Small intestine (tissue), 16 donors: ENCODE measurements at places on chromosomes 1 and 21.

DNA sequence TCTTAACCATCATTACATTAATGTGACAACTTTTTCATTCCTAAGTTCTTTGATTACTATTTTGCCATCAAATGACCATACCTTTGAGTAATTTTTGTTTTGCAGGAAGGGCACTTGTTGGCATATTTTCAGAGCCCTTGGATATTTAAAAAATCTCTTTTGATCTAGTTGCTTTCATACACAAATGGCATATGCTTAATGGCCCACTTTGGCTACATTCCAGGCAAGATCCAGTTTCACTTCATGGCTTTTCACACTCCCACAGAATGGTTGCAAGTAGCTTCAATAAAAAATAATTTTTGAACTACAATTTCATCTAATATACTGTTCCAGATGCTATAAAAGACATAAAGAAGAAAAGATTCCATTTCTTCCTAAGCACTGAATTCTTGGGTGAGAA, 18.1 kb downstream of the ADAM30 start:
- no peaks in the 10 kb centered on the region for H3K4me1 ChIP-seq
- DNase-seq, result no peak
- no peaks in the 10 kb centered on the region for H3K36me3 ChIP-seq

GRCh38 chr1:198669023-198669698, 30.3 kb downstream of the PTPRC start:
- no peaks in the 10 kb centered on the region for H3K4me1 ChIP-seq
- H3K27me3 ChIP-seq, result no peaks in the 10 kb centered on the region
- no peaks in the 10 kb centered on the region for H3K36me3 ChIP-seq
- peak; percentile 28 for DNase-seq
- H3K27ac ChIP-seq, result peak overlapping the region; percentile 11

- no peaks in the 10 kb centered on the region for H3K4me1 ChIP-seq
- no peak overlapping the region for H3K27ac ChIP-seq
- DNase-seq, result no peak
- no peaks in the 10 kb centered on the region for H3K27me3 ChIP-seq
Observed at GRCh38 chr1:3038571-3039181, 17.4 kb downstream of the ACTRT2 start.

- H3K36me3 ChIP-seq, result no peaks in the 10 kb centered on the region
- no peak overlapping the region for H3K27ac ChIP-seq
- no peaks in the 10 kb centered on the region for H3K4me1 ChIP-seq
- no peak for DNase-seq
- H3K4me3 ChIP-seq, result no peak overlapping the region
- H3K27me3 ChIP-seq, result no peaks in the 10 kb centered on the region
Observed at GRCh38 chr1:209241487-209241886, 342.0 kb upstream of the CAMK1G start.

DNA sequence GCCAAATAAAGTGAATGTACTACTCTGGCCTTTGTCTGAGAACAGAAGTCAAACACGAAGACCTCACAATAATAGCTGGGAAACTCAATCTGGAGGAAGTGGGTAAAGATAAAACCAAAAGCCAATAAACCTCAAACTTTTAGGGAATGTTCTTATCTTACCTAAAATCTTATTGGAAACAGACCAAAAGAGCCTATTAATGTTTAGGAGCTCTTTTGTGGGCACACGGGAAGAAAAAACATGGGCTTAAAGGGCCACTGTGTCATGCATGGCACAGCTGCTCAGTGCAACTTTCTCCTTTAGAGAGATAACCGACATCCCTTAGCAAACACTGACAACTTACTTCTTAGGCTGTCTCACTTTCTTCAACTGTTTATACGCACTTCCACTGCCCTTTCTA, 16.1 kb downstream of the EIF2B3 start:
- no peaks in the 10 kb centered on the region for H3K4me1 ChIP-seq
- no peak for DNase-seq
- H3K36me3 ChIP-seq, result peaks cover 25% of the 10 kb centered on the region
- no peaks in the 10 kb centered on the region for H3K27me3 ChIP-seq
- H3K4me3 ChIP-seq, result no peak overlapping the region

DNA sequence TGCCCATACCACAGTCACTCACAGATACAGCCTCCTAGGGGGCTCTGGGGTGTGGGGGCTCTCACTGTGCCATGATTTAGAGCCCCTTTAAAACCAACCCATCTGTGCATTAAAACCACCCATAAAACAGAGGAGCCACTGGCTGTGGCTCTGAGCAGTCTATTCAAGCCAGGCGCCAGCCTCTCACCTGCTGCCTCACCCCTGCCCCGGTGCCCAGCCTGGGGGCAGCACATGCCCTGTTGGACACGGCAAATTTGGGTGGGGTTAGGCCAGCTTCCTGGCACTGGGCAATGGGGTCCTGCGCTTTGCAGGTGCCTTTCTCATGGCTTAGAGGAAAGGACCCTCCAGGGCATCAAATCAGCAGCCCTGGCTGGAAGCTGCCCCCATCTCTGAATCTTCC, 73.1 kb downstream of the CASZ1 start:
- no peak overlapping the region for H3K4me3 ChIP-seq
- H3K27me3 ChIP-seq, result no peaks in the 10 kb centered on the region
- peaks cover 2% of the 10 kb centered on the region for H3K36me3 ChIP-seq
- H3K4me1 ChIP-seq, result no peaks in the 10 kb centered on the region
- DNase-seq, result no peak

DNA sequence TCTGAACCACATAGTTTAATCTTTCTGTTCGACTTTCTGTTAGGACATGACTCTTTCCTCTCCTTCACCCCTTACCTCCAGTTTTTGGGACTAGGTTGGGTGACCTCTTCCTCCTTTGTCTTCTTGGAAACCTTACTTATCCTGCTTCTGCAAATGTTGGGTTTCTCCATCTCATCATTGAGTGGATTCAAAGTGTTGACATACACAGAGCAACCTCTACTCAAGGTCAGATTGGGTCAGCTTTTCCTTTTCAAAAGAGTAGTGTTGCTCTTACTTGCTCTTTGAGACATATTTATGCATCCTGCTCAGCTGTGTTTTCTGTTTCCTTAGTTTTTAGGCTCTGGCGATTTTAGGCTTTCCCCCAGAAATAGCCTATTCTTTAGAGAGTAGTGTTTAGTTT, 3.7 kb downstream of the CAMTA1 start:
- H3K27ac ChIP-seq, result no peak overlapping the region
- H3K36me3 ChIP-seq, result peaks cover 3% of the 10 kb centered on the region
- H3K4me1 ChIP-seq, result peaks cover 8% of the 10 kb centered on the region
- H3K27me3 ChIP-seq, result no peaks in the 10 kb centered on the region
- DNase-seq, result no peak

GRCh38 chr1:53847980-53848379, 9.9 kb upstream of the NDC1 start:
- no peaks in the 10 kb centered on the region for H3K4me1 ChIP-seq
- no peaks in the 10 kb centered on the region for H3K27me3 ChIP-seq
- peaks cover 5% of the 10 kb centered on the region for H3K36me3 ChIP-seq
- no peak for DNase-seq
- no peak overlapping the region for H3K4me3 ChIP-seq
- no peak overlapping the region for H3K27ac ChIP-seq

GRCh38 chr1:28815533-28816185, 3.7 kb downstream of the OPRD1 start:
- H3K27me3 ChIP-seq, result peaks cover 33% of the 10 kb centered on the region
- no peak for DNase-seq
- H3K4me1 ChIP-seq, result no peaks in the 10 kb centered on the region
- H3K27ac ChIP-seq, result no peak overlapping the region

- no peaks in the 10 kb centered on the region for H3K36me3 ChIP-seq
- no peak overlapping the region for H3K27ac ChIP-seq
Observed at GRCh38 chr1:30515755-30516484, 207.5 kb downstream of the MATN1 start.

DNA sequence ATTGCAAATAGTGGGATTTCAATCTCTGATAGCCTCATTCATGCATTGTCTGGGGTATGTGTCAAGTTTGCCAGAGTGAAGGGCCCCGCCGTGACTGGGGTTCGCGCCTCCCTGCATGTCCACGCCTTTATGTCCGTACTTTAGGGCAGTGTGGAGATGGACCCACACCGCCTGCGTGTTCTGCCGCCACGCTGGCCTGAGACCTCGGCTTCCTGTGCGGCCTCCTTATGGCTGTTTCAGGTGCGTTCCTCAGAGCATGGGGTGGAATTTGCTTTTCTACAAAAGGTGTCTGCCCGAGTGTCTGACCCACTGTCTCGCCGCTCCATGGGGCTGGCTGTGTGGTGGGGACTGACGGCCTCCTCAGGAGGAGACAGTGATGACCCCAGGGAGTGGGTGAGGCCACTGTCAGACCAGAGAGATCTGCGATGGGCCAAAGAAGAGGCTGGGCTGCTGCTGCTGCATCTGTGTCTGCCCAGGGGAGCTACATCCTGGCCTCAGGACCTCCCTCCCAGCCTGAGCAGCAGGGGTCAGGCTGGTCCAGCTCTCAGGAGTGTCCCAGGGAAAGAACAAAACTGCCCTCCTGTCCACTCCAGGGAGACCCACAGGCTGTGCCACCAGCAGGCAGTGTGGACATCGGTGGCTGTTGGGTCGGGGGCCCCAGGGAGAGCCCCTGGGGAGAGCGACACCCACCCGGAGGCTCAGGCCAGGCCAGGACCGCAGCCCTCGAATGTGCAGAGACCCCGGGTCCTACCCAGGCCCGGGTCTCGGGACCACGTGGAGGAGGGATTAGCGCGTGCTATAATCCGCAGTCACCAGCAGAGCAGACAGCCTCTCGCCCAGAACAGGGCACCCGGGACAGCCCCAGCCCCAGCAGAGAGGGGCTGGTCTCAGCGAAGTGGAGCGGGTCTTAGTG, 9.8 kb upstream of the SLC19A1 start:
- H3K4me1 ChIP-seq, result peaks cover 17% of the 10 kb centered on the region
- H3K27me3 ChIP-seq, result no peaks in the 10 kb centered on the region
- DNase-seq, result no peak
- peak overlapping the region; percentile 57 for H3K27ac ChIP-seq
- H3K36me3 ChIP-seq, result no peaks in the 10 kb centered on the region

- no peaks in the 10 kb centered on the region for H3K4me1 ChIP-seq
- no peak overlapping the region for H3K4me3 ChIP-seq
- H3K27ac ChIP-seq, result no peak overlapping the region
- H3K36me3 ChIP-seq, result no peaks in the 10 kb centered on the region
Observed at GRCh38 chr1:68565923-68566322, 69.0 kb upstream of the DEPDC1 start.

GRCh38 chr1:169708647-169709046, 2.8 kb downstream of the SELL start:
- H3K36me3 ChIP-seq, result no peaks in the 10 kb centered on the region
- H3K4me3 ChIP-seq, result no peak overlapping the region
- H3K27ac ChIP-seq, result no peak overlapping the region
- H3K4me1 ChIP-seq, result no peaks in the 10 kb centered on the region
- DNase-seq, result no peak
- no peaks in the 10 kb centered on the region for H3K27me3 ChIP-seq

DNA sequence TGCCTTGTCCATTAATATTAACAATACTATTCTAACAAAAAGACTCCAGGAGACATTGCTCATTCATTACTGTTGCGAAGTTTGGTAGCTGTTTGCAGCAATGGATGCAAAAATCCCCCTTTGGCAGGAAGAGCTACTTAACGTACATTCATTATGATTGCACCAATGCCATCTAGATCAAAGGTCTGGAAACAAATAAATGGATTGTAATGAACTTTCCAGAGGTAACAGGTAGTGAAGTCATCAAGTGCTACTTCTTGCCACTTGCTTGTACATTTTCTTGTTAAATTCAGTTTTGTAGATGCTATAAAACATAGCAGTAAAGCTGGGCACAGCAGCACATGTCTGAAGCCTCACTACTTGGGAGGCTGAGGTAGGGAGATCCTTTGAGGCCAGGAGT, 93.9 kb downstream of the DDAH1 start:
- no peaks in the 10 kb centered on the region for H3K27me3 ChIP-seq
- H3K4me1 ChIP-seq, result no peaks in the 10 kb centered on the region
- no peaks in the 10 kb centered on the region for H3K36me3 ChIP-seq
- no peak overlapping the region for H3K4me3 ChIP-seq

DNA sequence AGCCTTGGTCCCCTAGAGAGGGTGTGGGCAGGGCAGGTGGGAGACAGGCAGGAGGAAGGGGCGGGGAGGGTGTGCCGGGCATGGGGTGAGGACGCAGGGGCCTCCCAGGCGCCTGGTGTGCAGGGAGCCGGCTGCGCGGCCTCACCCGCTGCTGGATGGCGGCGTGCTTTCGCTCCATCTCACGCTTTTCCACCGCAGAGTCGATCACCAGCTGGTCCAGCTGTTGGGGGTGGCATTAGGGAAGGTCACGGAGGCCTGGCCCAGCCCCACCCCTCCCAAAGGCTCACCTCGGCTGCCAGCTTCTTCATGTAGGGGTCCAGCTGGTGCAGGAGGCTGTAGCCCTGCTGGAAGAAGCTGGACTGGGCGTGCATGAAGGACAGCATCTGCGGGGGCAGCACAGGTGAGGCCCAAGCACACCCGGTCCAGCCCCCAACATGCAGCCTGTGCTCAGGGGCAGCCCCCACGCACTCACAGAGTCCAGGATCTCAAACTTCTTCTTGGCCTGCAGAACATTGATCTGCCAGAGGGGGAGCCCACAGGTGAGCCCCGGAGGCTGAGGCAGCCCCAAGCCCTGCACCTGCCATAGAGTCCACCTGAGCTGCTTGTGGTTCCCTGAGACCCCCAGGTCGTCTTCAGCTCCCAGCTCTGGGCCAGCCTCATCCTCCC, 7.9 kb downstream of the ACAP3 start:
- no peaks in the 10 kb centered on the region for H3K27me3 ChIP-seq
- H3K36me3 ChIP-seq, result peaks cover 72% of the 10 kb centered on the region
- H3K4me1 ChIP-seq, result no peaks in the 10 kb centered on the region
- H3K4me3 ChIP-seq, result no peak overlapping the region
- DNase-seq, result peak; percentile 31

- H3K4me1 ChIP-seq, result no peaks in the 10 kb centered on the region
- no peak overlapping the region for H3K27ac ChIP-seq
- H3K36me3 ChIP-seq, result peaks cover 2% of the 10 kb centered on the region
- no peak overlapping the region for H3K4me3 ChIP-seq
- DNase-seq, result no peak
- H3K27me3 ChIP-seq, result no peaks in the 10 kb centered on the region
Observed at GRCh38 chr1:93140106-93140505, 40.1 kb downstream of the TMED5 start.

GRCh38 chr1:1613509-1614082, 1.7 kb upstream of the MIB2 start:
- H3K4me1 ChIP-seq, result peaks cover 15% of the 10 kb centered on the region
- H3K27me3 ChIP-seq, result no peaks in the 10 kb centered on the region
- no peak for DNase-seq

DNA sequence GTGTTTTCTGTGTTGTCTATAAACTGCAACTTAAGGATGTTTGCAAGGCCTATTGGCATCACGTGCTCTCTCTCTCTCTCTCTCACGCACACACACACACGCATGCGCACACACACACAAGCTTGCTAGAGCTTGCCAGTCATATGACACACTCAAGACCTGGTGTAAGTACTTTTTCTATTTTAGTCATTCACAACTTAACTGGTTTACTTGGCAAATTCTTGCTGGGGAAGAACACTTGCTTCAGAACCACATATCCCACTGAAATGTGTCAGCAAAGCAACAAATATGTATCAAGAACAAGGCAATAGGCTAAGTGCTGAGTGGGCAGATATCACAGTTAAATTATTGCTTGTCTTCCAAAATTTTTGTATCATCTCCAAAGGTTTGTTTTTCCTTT, 107.8 kb downstream of the DISC1 start:
- no peak for DNase-seq
- H3K27me3 ChIP-seq, result no peaks in the 10 kb centered on the region
- H3K4me1 ChIP-seq, result no peaks in the 10 kb centered on the region
- H3K4me3 ChIP-seq, result no peak overlapping the region
- H3K27ac ChIP-seq, result no peak overlapping the region
